ENCODE measurements at places on chromosomes 11 and 22.

DNA sequence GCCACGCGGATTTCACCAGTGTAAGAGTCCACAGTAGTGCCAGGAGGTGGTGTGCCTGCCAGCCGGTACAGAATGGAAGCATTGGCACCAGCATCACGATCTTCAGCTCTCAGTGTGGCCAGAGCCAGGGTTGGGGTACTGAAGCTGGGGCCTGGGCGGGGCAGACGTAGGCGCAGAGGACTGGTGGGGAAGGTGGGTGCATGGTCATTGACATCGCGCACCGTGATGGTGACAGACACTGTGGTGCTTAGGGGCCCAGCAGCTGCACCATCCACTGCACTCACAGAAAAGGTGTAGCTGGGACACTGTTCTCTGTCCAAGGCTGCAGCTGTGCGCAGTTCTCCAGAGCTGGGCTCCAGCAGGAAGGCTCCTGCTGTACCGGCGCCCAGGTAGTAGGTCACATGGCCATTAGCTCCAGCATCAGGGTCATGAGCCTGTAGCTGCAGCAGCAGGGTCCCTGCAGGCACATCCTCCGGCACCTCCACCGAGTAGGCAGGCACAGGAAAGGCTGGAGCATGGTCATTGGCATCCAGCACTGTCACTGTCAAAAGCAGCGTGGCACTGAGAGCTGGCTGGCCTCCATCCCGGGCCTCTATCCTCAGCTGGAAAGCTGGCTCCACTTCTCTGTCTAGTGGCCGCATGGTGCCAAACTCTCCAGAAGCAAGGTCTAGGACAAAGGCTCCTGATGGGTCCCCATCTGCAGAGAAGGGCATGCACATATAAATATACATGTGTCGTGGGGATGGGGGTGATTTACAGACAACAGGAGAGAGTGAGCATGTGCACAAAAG, 7.9 kb upstream of the TPP1 start:
- no peak for DNase-seq

DNA sequence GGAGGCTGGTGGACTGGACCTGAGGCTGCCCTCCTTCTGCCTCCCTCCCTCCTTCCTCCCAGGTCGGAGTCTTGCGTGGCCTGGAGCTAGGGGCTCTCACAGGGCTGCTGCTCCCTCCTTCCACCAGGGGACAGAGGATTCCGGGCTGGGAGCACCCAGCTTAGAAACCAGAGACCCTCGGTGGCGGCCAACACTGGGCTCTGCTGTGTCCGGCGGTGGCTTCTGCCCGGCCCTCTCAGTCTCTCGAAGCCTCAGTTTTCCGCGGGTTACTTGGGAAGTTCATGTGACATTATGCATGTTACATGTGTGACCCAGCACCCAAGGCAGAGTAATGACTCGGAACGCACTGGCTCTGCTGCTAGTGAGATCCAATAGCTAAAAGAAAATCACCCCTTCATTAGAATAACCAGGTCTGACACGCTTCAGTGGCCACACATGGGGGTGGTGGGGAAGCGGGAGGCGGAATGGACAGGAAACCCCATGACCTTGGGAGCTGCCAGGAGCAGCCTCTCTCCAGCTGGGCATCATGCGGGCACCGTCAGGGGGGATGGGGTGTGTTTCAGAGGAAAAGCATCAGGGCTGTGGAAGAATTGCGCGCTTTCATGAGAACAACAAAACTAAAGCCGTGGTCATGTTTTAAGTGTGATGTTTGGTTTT, 5.9 kb upstream of the MRGPRG start:
- DNase-seq = no peak

DNA sequence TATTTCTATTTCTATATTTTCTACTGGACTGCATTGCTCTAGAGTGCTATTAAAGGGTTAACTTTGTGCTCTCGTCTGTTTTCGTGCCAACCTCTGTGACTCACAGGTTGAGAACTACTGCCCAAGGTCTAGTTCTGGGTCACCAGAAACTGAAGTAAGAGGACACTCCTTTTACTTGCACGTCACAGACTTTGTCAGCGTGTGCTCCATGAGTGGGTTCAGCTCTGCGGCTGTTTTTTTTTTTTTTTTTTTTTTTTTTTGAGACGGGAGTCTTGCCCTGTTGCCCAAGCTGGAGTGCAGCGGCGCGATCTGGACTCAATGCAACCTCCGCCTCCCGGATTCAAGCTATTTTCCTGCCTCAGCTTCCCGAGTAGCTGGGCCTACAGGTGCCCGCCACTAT, 49.8 kb downstream of the CLMP start:
- DNase-seq = no peak

DNA sequence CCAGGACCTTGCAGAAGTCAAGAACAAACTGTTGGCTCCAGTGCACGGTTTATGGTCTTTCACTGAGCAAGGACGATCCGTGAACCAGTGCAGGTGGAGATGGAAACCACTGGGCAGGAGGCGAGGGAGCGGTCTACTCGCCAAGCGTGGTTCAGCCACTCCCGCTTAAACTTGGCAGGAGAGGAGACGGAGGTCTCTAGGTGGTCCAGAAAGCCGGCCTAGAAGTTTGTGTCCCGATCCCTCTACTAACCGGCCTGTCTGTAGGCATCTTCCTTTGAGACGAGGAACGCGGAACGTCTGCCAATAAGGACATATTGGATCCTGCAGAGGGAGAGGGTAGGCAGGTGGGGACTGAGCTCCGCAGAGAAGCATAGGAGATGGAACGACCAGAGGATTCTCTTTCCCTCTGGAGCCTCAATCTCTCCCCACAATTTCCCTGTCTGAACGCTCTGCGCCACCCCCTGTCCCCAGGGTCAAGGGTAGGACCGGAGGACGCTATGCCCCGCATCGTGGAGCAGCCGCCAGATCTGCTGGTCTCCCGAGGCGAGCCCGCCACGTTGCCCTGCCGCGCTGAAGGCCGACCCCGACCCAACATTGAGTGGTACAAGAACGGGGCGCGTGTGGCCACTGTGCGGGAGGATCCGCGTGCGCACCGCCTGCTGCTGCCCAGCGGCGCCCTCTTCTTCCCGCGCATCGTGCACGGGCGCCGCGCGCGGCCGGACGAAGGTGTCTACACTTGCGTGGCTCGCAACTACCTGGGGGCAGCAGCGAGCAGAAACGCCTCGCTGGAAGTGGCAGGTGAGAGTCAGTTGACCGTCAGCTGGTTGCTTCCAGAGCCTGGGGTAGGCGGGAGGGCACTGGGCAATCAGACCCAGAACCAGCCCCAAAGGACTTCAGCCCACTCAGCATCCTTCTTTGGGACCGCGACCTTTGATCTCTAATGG, 3.4 kb downstream of the ROBO3 start:
- DNase-seq = no peak

DNA sequence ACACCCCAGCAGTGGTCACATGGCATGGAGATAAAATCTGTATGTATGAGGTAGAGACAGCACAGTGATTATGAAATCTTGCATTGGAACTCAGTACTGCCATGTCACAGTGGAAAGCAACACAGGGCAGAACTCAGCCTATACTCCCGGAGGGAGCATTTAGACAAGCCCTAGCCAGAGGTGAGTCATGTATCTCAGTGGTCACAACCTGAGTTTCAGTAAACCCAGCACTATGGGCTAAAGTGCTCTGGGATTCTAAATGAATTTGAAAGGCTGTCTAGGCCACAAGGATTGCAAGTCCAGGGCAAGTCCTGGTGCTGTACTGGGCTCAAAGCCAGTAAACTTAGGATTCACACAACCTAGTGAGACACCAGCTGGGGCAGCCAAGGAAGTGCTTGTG, 1717.1 kb upstream of the RAG2 start:
- DNase-seq = no peak

GRCh38 chr22:33952776-33953175, 32.5 kb upstream of the LARGE1 start:
- DNase-seq = no peak

- no peak for DNase-seq
Observed at GRCh38 chr22:45421349-45422055, 8.0 kb downstream of the RIBC2 start.

DNA sequence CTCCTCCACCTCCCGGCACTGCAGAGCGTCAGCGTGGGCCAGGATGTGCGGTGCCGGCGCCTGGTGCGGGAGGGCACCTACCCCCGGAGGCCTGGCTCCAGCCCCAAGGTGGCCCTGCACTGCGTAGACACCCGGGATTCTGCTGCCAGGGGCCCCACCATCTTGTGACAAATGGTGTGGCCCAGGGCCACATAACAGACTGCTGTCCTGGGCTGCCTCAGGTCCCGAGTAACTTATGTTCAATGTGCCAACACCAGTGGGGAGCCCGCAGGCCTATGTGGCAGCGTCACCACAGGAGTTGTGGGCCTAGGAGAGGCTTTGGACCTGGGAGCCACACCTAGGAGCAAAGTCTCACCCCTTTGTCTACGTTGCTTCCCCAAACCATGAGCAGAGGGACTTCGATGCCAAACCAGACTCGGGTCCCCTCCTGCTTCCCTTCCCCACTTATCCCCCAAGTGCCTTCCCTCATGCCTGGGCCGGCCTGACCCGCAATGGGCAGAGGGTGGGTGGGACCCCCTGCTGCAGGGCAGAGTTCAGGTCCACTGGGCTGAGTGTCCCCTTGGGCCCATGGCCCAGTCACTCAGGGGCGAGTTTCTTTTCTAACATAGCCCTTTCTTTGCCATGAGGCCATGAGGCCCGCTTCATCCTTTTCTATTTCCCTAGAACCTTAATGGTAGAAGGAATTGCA, 13.5 kb downstream of the TSKU start:
- DNase-seq = no peak

DNA sequence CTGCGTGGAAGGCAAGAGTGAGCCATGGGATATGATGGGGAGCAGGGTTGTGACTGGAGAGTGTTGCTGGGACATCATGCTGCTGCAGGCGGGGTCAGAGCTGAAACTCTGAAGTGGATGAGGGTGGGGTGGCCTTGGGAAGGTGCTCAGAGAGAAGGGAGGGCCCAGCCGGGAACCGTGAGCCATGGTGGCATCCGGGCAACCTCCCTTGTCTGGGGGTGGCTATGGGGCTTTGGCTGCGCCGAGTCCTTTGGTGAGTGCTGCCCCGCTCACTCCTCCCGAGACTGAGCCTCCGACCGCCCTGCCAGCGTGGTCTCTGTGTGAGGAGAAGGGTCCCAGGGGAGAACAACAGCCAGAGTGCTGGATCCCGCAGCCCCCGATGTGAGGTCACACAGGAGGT, 632.0 kb downstream of the BRD1 start:
- no peak for DNase-seq

- DNase-seq = no peak
Observed at GRCh38 chr11:70468256-70469195, 70.2 kb downstream of the CTTN start.

- DNase-seq = no peak
Observed at GRCh38 chr22:22689621-22690345, 45.4 kb downstream of the GGTLC2 start.

- DNase-seq = no peak
Observed at GRCh38 chr11:17751558-17751957, 17.0 kb downstream of the KCNC1 start.

DNA sequence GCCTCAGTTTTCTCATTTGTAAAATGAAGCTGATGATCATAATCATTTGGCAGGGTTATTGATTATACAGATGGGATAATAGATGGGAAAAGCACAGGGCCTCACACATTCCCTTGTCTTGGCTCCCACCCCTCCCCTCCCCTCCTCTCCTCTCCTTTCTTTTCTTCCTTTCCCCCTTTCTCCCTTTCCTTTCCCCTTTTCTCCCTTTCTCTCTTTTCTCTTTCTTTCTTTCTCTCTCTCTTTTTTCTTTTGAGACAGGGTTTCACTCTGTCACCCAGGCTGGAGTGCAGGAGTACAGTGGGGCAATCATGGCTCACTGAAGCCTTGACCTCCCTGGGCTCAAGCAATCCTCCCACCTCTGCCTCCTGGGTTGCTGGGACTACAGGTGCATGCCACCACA, 161.0 kb upstream of the NARS2 start:
- no peak for DNase-seq

DNA sequence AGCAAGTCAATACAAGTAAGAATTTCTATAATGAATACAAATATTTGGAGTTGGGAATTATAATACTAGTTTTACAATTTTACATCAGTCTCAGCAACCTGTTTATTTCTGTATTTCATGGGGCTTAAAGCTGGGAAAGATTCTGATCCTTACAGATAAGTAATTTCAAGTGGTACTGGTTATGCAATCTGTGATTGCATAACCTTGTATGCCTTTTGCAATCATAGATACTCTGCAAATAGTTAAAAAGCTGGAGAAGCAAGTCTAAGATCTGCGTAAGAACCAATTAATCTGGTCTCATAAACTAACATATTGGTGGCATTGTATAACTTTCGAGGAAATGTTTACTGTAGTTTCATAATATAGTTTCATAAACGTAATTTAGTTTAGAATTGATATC, 198.3 kb upstream of the PGR start:
- DNase-seq = no peak

DNA sequence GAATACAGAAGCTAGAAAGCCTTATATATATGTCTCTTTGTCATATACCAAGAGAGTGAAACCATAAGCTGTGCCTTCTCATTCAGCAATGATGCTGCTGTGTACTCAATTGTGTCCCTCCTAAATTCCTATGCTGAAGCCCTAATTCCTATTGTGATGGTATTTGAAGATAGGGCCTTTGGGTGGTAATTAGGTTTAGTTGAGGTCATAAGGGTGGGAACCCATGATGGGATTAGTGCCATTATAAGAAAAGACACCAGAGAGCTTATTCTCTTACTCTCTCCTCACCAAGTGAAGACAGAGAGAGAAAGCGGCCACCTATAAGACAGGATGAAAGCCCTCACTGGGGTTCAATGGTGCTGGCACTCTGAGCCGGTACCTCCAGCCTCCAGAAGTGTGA, 1191.3 kb upstream of the TENM4 start:
- DNase-seq = no peak

- peak; percentile 98 for DNase-seq
Observed at GRCh38 chr11:65121865-65122696, at the start of the genes FAU and MRPL49. FAU (minus strand) TSS chr11:65122134; CDS start chr11:65121813, 321 bp downstream. MRPL49 (plus strand) TSS chr11:65122321; CDS start chr11:65122347, 26 bp downstream.

- no peak for DNase-seq
Observed at GRCh38 chr22:39474351-39475111, 17.7 kb downstream of the MGAT3 start.

DNA sequence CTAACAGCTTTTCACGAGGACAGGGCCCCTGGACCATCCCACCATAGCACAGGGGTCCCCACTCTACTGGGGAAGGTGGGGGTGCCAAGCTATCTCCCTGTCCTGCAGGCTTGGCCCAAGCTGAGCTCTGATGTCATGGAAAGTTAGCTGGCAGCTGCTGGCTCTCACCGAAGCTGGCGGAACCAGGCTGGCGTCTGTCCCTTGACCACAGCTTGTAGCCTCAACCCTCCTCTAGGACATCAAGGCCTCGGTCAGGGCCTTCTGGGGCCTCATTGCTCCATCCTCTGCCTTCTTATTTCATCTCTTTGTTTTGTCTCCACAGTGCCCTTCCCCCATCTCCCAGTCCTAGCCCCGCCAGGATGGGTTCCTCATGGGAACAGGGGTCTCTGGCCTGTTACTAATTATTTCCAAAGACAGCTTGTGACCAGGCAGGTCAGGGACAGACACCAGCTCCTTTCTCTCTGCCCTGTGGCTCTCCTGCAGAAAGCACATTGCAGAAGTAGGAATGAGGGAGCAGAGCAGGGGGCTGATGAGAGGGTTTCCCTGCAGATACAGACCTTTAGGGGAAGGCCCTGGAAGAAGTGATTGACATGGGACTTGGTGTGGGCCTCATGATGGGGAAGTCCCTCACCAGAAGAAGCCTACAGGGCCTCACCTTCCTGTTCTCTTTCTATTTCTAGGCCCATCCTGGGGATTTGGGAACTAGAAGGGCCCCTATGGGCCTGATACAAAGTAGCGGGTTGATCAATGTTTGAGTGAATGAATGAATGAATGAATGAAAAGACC, 97.5 kb upstream of the ALX4 start:
- no peak for DNase-seq

Measured in NCI-H1048 (cell line).